ENCODE measurements at places on chromosomes 4 and X.

DNA sequence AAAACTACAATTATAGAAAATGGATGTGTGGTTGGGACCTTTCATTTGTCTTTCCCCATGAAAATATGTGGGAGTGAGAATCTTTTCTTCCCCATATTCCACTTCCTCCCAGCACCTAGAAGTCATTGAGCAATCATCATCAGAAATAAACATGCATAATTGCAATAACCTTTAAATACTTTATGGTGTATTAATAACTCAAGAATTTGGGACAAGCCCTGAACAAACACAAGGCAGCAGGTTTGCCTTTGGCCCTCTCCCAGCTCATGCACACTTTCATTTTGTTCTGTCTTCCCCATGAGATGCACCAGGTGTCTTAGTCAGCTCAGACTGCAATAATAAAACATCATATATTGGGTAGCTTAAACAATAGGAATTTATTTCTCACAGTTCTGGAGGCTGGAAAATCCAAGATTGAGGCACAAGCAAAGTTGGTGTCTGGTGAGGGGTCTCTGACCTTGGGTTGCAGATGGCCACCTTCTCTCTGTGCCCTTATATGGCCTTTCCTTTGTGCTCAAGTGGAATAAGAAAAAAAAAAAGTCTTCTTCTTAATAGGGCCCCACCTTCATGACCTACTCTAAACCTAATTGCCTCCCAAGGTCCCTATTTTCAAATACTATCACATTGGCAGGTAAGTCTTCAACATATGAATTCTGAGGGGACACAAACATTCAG is 34.7 kb upstream of the TMEM184C start:
- DNase-seq: no peak

DNA sequence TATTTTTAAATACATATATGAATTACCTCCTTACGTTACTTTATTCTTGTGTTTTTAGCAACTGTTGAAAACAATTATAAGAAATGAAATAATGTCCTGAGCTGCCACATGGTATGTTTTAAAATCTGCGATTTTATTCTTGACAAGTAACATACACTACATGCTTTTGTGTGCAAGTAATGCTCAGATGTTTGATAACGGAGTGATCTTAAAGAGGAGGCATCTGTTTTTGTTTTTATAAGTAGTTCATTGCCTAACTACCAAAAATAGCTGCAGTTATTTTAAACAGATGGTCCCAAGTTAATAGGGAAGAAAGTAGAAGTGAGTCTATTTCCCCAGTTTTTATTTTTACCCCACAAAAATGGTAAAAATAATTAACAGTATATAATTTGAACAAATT is 55.2 kb downstream of the GAB1 start:
- DNase-seq: no peak

- no peak for DNase-seq
Measured at GRCh38 chr4:14816623-14817261, 185.5 kb upstream of the CPEB2 start.

DNA sequence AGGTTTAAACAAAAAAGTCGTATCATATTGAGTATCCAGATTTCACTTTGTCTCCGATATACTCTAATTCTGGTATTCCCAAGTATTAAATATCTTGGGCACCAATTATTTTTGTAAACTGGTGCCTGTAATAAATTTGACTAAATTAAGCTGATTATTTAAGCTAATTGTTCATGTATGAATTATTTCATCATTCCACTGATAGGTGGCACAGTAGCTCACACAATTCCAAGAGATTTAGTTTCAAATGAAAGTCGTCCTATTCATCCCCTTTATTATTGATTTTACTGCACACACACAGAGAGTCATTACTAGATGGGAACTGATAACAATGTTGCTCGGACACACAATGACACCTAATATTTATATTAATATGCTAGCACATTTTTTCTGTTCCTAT is 432.4 kb downstream of the DMD start:
- DNase-seq: no peak

DNA sequence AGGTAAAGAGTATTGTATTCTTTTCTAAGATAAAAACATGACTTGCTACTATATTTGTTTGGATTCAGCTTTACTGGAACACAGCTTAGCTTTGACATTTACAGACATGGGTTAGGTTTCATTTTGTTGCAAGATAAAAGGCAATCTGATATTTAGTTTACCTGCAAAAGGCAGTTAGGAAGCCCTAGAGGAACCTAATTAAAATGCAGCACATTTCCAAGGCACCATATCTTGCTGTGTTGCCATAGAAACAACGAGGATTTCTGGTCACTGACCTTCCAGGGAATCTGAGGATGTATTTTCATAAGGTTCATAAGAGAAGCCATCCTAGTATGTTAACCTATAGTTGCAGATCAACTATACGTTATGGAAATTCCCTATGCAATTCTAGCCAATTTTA is 116.0 kb downstream of the SNCA start:
- DNase-seq: no peak

- no peak for DNase-seq
Measured at GRCh38 chr4:169664615-169665014, 44.2 kb downstream of the CLCN3 start.

- no peak for DNase-seq
Measured at GRCh38 chr4:82825425-82825824, 26.8 kb upstream of the SCD5 start.

DNA sequence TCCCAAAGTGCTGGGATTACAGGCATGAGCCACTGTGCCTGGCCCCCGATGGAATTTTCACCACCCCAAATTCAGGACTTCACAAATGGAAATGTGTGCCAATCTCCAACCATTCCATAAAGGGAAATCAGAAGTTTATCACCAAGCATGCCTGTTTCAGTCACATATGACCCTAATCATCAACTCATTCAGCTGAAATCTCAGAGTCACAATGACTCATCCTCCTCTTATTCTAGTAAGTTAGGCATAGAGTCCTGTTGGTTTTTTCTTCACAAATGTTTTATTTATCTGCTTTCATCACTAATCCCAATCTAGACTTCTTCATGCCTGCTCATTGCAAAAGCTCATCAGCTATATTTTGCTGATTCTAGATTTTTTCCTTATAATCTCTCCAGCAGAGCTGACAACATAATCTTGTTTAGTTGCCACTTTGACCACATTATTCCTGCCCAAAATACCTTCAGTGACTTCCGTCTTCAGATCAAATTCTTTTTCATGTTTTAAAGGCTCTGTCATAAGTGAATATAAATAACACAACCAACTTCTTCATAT is 83.3 kb downstream of the SLC7A11 start:
- DNase-seq: no peak

DNA sequence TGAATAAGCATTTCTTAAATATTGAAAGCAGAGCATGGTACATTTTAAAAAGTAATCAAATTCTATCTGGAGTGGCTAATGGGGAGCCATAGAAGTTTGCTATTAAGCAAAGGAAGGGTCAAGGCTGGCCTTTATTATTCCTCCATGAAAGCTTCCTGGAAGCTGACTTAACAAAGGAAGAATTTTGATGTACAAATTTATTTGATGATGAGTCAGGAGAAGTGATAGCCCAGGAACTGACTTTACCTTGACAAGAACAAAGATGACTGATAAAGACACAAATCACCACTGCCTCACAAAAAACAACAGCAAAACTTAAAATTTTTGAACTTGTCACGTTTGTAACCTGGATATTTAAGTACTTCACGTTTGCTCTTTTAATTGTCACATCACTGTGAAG is 872.1 kb downstream of the PCDH7 start:
- DNase-seq: no peak

DNA sequence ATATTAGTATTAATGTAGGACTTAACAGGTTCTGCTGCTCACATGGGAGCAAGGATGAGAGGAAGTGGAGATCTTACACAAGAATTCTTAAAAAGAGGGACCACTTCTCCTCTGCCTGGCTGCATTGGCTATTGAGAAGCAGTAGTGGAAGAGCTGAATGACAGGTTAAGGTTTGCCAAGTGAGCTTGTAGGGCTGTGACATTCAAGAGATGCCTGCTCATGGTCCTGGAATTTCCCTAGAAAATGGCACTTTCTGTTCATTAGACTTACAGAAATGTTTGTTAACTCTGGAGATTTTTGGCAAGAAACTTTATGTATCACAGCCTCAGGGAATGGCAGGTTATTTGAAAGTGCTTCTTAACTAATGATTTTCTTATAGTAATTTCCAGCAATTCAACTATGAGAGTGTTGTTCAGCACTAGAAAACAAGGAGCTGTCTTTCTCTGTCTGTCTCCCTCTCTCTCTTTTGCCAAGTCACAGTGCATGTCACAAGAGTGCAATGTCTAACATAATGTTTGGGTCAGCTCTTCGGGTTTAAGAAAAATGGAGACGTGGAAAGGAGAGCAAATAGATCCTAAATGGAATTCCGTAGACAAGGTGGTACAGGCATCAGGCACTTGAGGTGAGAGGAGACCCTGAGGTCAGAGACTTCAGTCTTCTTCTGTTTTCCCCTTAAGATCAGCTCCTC is 8.3 kb upstream of the NAP1L5 start:
- DNase-seq: no peak

- no peak for DNase-seq
Measured at GRCh38 chrX:6557690-6558089, 22.8 kb upstream of the VCX3A start.

GRCh38 chrX:63758011-63758410 is 27.0 kb downstream of the ARHGEF9 start:
- no peak for DNase-seq

GRCh38 chr4:153683763-153684181 is 308 bp upstream of the TLR2 start:
- DNase-seq: no peak

DNA sequence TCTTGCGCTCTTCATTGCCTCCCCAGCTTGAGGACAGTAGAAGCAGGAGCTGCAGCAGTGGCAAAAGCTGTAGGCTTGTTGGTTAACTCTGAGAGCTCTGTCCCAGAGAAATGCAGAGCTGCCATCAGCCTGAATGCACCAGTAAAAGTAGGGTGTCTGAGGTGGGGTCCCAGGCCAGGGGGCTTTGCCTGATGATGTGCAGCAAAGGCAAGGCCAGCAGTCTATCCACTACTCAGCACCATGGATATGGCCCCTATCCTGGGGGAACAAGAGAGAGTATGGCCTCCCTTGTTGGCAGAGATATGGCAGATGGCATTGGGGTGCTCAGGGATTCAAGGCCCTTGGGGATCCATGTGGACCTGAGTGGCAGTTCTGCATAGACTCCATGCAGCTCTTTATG is 180.2 kb downstream of the HMGN5 start:
- DNase-seq: no peak

GRCh38 chr4:70660106-70660505 is 6.2 kb downstream of the JCHAIN start:
- no peak for DNase-seq

GRCh38 chr4:15479089-15479912 is 9.6 kb downstream of the CC2D2A start:
- DNase-seq: no peak

GRCh38 chr4:11904846-11905739 is 476.4 kb upstream of the HS3ST1 start:
- DNase-seq: no peak

GRCh38 chr4:11593576-11594116 is 165.0 kb upstream of the HS3ST1 start:
- DNase-seq: no peak

GRCh38 chrX:40176351-40177116 is 78.8 kb upstream of the BCOR start:
- DNase-seq: peak; percentile 72

DNA sequence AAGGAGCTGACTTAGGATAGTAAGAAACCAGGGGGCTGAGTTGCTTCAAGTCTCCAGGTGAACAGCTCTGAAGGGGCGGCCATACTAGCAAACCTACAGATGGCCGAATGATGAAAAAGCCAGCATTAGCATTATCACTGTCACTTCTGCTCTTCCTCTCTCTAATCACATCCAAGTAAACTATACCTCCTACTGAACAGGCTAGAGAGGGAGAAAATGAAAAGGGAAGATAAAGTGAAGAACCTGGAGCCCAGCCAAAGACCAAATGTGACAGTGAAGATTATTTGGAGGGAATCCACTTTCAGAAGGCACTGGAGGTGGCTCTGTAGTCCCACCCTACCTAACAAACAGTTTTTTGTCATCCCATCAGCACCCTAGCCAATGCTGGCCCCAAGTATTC is 50.4 kb upstream of the PRPS1 start:
- no peak for DNase-seq

GRCh38 chrX:125810856-125811255 is 355.2 kb downstream of the DCAF12L2 start:
- no peak for DNase-seq

DNA sequence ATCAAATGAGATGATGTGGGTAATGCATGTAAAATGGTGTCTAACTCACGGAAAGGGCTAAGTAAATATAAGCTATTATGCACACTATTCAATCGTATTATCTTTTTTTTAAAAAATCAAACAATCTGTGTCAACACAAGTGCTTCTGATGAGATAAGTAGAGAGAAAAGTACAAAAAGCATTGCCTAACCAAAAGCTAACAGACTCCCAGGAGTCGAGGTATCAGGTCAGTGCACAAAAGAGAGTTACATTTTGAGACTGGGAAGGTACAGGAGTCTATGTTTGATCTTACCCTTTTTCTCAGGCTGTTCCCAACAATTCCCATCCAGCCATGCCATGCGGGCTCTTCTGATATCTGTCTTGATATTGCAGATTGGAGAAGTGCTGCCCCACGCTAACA is 203.3 kb upstream of the ZIC3 start:
- DNase-seq: no peak

- no peak for DNase-seq
Measured at GRCh38 chr4:39442998-39443397, 15.7 kb downstream of the RPL9 start.

GRCh38 chr4:90852237-90852636 is 725.0 kb downstream of the CCSER1 start:
- no peak for DNase-seq

GRCh38 chr4:149897783-149898182 is 82.1 kb upstream of the IQCM start:
- no peak for DNase-seq

DNA sequence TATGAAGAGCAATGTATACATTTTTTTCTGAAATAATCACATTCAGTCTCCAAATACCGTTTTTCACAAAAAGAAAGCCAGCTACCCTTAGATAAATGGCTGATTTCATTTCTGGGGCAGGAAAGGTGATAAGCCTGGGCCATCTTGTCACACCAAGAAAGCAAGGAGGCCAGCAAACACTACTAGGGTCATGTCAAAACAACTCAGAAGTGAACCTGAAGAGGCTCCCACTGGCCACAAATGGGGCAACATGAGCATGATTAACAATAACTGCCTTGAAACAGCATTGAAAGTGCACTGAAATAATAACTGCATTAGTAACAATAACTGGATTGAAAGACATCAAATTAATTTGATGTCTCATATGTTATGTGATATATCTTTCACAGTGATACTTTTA is 39.3 kb downstream of the SH3KBP1 start:
- no peak for DNase-seq

DNA sequence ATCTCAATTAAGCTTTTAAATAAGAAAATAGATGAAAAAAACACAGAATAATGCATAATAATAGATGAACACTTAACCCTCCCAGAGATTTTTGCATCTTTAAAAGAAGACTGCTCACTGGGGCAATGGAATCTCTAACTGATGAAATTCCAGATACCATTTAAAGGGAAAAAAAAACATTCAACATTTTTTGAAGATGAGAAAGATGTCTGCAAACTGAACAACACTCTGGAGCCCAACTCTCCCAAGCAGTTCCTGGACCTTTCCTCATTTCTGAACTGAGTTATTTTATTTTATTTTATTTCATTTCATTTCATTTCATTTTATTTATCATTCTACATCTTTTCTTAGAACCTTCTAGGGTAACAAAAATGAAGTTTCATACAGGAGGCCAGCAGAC is 90.7 kb downstream of the CORIN start:
- no peak for DNase-seq

GRCh38 chrX:21972721-21973120 is 32.2 kb downstream of the SMS start:
- no peak for DNase-seq
